ENCODE measurements at places on chromosomes 4 and X. TPM values are rescaled to one million over a fixed set of nuclear protein-coding genes. Genes with fewer than 3 reads are reported as not detected.
A peak's percentile ranks its signal among the peaks of the same experiment; 100 is the strongest.

Gene KLHL13
- 54.8 TPM for polyA plus RNA-seq

Gene MND1
- 3.5 TPM for polyA plus RNA-seq

Gene SOWAHB
- 0.06 TPM for polyA plus RNA-seq

Gene RHOXF1
- 0.35 TPM for polyA plus RNA-seq

Gene GPRASP3
- 8.0 TPM for polyA plus RNA-seq

Gene MAGEA11
- polyA plus RNA-seq, result not detected

Gene OPRPN
- polyA plus RNA-seq, result not detected

Gene DUSP21
- not detected for polyA plus RNA-seq

Gene PRR32
- polyA plus RNA-seq, result 106 TPM

Gene PRSS12
- polyA plus RNA-seq, result 3.9 TPM

Gene JCHAIN
- 0.93 TPM for polyA plus RNA-seq

DNA sequence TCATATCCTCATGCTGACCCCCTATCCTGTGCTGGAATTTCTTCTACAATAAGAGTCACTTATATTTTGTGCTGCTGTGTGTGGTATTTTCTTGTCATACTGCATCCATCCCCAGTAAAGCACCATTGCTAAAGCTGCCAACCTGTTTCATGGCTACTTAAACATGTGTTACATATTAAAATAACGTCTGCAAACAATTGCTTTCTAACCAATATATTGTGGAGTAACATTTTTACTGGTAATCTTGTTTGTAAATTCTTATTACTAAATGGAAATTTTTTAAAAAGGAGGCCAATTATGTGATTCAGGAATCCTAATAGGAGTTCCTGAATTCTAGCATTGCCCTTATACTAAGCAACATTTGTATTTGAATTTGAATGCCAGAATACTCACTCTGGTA is 160.3 kb upstream of the VEGFC start:
- DNase-seq, result no peak

GRCh38 chr4:148982200-148982599 is 540.0 kb upstream of the NR3C2 start:
- no peak for DNase-seq

GRCh38 chrX:136768469-136769084 is 12.2 kb downstream of the ARHGEF6 start:
- DNase-seq, result no peak

- no peak for DNase-seq
These were observed 252.0 kb downstream of the FRMPD4 start for GRCh38 chrX:12390301-12390700.

GRCh38 chrX:28966331-28966730 is 379.1 kb downstream of the IL1RAPL1 start:
- peak; percentile 7 for DNase-seq

- no peak for DNase-seq
These were observed 4.2 kb downstream of the TSPAN5 start for GRCh38 chr4:98653890-98654867.

GRCh38 chrX:44778254-44778653 is 65.6 kb upstream of the DUSP21 start:
- DNase-seq, result no peak

- no peak for DNase-seq
These were observed 595.0 kb downstream of the GLUD2 start for GRCh38 chrX:121642415-121642814.

DNA sequence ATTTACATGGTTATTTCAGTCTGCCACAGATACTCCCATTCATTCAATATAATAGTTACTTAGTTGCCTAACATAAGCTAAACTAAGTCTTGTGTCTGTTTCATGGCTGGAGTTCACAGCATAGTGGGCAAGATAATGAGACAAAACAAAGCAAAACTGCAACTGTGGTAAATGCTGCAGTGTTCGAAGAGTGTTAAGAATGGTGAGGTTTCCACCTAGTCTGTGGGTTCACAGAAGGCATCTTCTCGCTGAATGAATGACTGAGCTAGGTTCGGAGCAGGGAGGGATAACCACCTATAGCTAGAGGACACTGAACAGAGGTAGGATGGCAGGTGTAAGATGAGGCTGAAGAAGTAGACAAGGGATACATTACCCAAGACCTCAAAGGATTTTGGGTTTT is 171.0 kb downstream of the FBXW7 start:
- no peak for DNase-seq

GRCh38 chr4:149238097-149238496 is 577.5 kb downstream of the IQCM start:
- no peak for DNase-seq

DNA sequence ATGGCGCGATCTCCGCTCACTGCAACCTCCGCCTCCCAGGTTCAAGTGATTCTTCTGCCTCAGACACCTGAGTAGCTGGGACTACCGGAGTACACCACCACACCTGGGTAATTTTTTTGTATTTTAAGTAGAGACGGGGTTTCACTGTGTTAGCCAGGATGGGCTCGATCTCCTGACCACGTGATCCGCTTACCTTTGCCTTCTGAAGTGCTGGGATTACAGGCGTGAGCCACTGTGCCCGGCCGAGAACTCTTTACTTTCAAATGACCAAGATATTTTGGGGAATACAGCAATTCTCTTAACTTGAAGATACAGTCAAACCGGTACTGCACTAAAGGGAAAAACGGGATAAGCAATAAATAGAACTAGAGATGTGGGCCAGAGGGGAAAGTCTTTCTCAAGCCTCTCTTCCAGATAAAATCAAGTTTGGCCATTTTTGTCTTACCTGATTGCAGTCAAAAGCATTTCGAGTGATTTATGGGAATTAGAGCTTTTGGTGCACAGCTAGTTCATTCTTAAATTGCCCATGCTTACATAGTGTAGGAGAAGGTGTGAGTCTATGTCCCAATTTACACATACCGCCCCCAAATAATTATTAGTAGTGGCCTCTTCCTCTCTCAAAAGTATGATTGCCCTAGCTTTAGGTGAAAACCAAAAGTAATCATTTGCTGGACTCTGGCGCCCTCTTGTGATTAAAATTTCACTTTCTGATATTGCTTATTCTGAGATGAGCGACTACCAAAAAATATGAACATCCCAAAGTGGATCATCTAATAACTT is 53.2 kb upstream of the ABCG2 start:
- peak; percentile 56 for DNase-seq

DNA sequence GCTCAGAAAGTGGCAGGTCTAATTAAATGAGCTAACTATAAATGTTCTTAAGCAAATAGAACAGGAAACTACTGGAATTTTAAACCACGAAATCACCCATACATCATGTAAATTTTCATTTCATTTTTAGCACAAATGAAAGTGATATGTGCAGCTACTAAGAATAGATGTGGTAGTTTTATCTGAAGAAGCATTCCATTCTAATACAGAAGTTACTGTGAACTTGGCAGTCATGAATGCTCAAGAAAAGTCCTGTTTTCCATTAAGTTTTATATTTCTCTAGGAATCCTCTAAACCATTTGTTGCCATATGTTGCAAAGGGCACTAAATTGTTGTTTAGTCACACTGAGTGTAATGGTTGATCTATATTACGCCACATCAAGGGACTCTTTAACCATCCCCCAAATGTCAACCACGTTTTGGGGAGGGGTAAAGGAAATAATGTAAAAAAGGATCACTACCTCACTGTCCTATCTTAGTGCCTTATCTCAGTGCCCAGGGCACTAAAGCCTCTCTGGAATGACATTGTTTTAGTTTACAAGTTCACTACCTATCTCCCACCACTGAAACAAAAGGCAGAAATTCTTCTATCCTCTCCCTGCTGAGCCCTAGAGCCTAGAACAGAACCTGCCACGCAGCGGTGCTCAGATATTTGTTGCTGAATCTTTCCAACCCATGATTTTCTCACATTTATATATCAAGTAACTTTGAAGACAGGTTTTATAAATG is 118.0 kb downstream of the SHISA3 start:
- no peak for DNase-seq

DNA sequence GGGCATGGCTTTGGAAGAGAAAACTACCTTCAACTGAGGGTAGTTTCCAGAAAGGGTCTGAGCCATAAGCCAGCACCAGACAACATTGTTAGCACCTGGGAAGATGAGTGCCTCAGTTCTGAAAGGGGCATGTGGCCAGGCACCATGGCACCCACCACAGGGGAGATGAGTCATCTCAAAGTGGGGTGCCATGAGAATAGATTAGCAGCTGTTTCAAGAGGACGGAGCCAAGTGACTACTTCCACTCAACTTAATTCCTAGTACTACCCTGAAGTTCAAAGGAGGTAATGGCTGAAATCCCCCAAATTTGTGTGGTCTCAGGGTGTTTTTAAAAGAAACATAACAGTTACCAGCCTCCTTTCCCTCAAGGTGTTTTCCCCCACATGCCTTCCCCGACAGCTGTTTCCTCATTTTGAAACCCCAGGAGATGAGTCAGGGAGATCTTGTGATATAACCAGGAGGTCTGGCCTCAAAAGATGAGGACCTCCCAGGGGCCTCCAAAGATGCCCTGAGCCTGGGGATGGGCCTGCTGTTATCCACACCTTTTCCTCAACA is 27.8 kb upstream of the FTHL17 start:
- no peak for DNase-seq

GRCh38 chr4:120922381-120923206 is at the start of gene PRDM5:
PRDM5 (minus strand) TSS chr4:120922726; CDS start chr4:120922608, 118 bp downstream.
- peak; percentile 76 for DNase-seq

GRCh38 chr4:94530073-94530472 is 78.3 kb downstream of the PDLIM5 start:
- no peak for DNase-seq

DNA sequence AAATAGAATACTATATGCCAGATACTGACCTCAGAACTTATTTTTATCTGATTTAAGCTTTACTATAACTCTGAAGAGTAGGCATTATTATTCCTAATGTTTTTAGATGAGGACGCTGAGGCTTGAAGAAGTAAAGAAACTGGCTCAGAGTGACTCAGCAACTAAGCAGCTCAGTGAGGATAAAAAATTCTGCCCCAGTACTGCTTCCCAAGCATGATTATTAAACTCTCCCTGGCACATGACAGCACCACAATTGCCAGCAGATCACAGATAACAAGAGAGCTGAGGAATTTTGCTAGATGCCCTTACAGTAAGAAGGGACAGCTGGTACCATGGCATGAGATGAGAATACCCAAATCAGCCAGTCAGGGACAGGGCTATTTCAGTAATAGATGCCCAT is 219.4 kb downstream of the NKX6-1 start:
- no peak for DNase-seq

GRCh38 chr4:69830560-69831269 is 29.2 kb downstream of the SULT1E1 start:
- DNase-seq, result no peak

- DNase-seq, result no peak
These were observed 150.6 kb downstream of the IL15 start for GRCh38 chr4:141786946-141787345.

DNA sequence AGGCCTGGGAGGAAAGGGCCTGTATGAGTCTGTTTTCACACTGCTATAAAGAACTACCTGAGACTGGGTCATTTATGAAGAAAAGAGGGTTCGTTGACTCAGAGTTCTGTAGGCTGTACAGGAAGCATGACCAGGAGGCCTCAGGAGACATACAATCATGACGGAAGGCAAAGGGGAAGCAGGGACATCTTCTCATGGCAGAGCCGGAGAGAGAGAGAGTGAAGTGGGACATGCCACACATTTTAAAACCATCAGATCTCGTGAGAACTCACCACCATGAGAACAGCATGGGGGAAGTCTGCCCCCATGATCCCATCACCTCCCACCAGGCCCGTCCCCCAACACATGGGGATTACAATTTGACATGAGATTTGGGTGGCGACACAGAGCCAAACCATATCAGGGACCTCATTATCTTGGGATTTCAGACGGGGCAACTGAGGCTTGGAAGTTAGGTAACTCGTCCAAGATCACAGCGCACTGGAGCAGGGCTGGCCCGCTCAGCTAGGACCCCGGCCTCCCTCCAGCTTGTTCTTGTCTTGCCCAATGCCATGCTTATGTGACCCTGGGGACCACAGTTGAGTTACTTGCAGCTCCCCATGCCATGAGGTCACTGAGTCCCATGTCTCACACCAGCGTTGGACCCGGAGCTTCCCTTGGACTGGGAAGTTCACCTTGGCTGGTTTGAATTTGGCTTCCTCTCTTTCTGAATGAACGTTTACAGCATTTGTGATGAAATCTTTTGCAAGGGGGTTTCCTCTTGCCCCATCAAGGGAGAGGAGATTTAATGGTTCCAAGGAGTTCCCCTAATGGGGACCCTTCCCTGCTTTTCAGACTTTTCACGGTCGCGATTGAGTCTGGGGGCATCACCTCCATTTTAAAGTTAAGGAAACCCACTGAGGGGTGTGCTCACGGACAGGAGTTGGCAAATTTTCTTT is 18.1 kb downstream of the HTRA3 start:
- DNase-seq, result no peak

- no peak for DNase-seq
These were observed 536.3 kb downstream of the IQCM start for GRCh38 chr4:149279331-149279730.

DNA sequence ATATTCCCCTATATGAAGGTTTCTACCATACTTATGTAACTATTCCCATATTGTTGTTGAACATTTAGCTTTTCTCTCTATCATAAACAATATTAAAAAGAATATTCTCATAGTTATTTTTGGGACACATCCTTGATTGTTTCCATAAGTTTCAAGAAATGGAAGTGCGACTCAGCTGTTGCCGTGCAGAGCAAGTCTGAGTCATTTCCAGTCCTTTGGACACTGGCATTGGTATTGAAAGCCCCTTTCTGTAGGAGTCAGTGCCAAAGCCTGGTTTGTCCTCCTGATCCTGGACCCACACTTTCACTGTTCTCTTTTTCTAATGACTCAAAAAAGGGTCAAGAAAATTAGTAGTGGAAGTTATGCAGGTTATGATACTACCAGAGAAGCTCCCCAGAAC is 108.3 kb upstream of the DIAPH2 start:
- DNase-seq, result no peak

DNA sequence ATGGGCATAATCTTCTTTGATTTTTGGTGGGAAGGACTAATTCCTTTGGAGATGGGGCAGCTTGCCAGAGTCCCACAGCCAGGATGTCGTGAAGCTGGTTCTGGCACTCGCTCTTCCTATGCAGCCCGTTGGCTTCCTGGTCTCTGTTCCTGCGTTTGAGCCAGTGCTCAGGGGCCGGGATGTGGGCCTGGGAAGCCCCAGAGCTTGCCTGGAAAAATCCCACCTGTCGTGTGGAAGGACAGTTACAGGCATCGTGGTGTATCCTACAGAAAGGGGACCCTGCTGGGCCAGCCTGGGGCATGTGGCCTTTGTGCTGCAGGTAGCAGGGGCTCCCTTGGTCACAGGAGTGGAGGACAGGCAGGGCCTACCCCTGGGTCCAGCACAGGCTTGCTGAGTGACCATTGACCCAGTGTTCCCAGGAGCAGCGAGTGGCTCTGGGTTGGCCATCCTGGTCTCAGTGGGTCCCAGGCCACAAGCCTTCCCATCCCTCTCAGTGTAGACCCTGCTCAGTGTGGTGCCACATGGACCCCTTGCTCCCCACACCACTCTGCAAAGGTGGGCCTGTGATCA is 50.2 kb downstream of the ADRA2C start:
- DNase-seq, result no peak
